ENCODE measurements at places on chromosomes 2 and 18. TPM values are rescaled to one million over a fixed set of nuclear protein-coding genes. Genes with fewer than 3 reads are reported as not detected.

MFSD2B gene
- total RNA-seq: not detected

CACNB4 gene
- total RNA-seq: 9.6 TPM

DNA sequence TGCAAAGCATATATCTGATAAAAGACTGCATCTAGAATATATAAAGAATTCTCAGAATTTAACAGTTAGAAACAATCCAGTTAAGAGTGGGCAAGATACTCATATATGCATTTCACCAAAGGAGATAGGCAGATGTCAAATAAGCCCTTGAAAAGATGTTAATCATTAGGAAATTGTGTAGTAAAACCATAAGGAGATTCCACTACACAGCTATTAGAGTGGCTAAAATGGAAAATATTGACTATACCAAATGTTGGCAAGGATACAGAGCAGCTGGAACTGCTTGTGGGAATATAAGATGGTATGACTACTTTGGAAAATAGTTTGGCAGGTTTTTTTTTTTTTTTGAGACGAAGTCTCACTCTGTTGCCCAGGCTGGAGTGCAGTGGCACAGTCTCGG is 59.5 kb downstream of the CAB39 start:
- no peak for ATAC-seq

CNGA3 gene
- total RNA-seq: not detected

- ATAC-seq: no peak
These were observed 4.0 kb downstream of the TSGA10 start for GRCh38 chr2:99150706-99151105.

DNA sequence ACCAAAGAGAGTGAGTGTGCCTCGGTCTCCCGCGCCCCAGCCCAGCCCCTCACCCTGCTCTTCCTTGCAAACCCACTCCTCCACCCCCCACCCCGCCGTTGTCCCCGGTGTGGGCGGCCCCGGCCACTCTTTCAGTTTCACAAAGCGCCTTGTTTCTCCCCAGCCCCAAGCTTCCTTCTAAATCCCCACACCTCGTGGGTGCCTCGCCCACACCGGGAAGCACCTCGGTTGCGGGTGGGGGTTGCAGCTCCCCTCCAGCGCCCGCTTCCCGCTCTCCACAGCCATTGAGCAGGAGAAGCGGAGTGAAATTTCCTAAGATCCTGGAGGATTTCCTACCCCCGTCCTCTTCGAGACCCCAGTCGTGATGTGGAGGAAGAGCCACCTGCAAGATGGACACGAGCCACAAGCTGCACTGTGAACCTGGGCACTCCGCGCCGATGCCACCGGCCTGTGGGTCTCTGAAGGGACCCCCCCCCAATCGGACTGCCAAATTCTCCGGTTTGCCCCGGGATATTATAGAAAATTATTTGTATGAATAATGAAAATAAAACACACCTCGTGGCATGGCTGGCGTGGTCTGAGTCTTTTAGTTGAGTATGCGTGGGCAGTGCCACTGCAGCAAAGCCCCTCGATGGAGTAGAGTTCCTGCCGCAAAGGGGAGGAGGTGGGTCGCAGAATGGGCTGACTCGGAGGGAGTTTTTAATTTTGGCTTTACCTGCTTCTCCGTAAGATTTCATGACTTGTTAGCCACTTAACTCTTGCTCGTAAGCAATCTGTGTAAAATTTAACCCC is 848 bp downstream of the TMSB10 start:
- peak; percentile 14 for ATAC-seq

STEAP3 gene
- total RNA-seq: 11.6 TPM

All from esophagus mucosa (tissue), 1 donor.